ENCODE measurements at places on chromosomes 7 and 10. TPM values are rescaled to one million over a fixed set of nuclear protein-coding genes. Genes with fewer than 3 reads are reported as not detected.

Gene TUBB8
- total RNA-seq, result not detected

Gene ARHGEF35
- 4.2 TPM for total RNA-seq

Gene GSAP
- total RNA-seq, result 25.8 TPM

- H3K4me1 ChIP-seq, result peaks cover 85% of the 10 kb centered on the region
- no peak overlapping the region for H3K4me3 ChIP-seq
- H3K27me3 ChIP-seq, result no peaks in the 10 kb centered on the region
- no peak overlapping the region for H3K27ac ChIP-seq
These were observed 94.3 kb downstream of the UBE2H start for GRCh38 chr7:129858490-129858889.

DNA sequence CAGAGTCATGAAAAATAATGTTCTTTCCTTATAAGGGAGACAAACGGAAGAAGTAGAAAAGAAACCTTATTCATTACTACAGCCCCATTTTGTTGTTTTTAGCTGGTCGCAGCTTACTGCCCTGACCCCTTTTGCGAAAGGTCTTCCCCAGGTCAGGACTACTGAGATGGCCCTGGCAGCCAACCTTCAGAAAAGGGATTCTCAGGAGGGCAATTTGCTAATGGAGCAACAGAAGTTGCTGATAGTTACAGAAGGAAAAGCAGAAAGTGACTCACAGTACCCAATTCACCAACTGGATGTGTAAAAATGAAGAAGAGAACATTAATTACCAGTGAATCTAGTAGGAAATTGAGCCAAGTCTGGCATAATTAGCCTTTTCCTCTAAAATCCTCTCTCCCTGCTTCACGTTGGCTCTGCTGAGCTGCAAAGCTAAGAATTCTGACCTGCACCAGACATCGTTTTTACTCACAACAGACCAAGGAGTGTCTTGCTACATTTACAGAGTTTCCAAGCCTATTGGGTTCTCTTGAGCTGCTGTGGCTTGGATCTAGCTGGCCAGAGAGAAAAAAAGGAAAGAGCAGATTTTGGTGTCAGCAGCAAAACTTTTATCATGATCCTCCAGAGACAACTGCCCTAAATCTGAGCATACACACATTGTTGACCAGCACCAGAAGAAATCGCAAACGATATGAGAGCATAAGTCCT is 499.9 kb upstream of the FZD8 start:
- no peak overlapping the region for H3K4me3 ChIP-seq
- no peak for DNase-seq
- H3K27ac ChIP-seq, result no peak overlapping the region
- H3K36me3 ChIP-seq, result no peaks in the 10 kb centered on the region
